ENCODE measurements at places on chromosomes 1 and 21.
A peak's percentile ranks its signal among the peaks of the same experiment; 100 is the strongest.

GRCh38 chr1:15296585-15297321, 49.7 kb downstream of the FHAD1 start:
- no peak for DNase-seq

- no peak for DNase-seq
Measured at GRCh38 chr21:17406202-17406601, 106.6 kb upstream of the CXADR start.

DNA sequence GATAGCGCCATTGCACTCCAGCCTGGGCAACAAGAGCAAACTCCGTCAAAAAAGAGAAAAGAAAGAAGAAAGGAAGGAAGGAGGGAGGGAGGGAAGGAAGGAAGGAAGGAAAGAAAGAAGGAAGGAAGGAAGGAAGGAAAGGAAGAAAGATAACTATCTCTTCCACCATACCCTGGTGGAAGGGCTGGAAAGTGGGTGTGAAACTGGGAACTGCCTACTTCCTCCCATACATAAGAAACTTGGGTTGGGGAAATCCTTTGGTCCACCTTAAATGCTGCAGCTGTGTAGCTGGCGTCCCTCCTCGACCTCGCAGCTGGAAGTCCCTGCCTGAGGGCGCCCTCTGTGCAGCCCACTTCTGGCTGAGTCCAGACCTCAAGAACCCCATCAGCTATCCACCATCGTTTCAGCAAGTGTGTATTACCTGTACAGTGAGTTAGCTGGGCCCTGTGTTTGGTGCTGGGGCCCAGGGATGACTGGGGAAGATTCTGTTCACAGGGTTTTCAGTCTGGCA, 4.6 kb upstream of the FAM167B start:
- no peak for DNase-seq

- DNase-seq: no peak
Measured at GRCh38 chr1:70674941-70675685, 264.0 kb downstream of the CTH start.

GRCh38 chr1:195105773-195106172, 1502.5 kb downstream of the KCNT2 start:
- no peak for DNase-seq

GRCh38 chr1:88552226-88552625, 131.8 kb upstream of the PKN2 start:
- no peak for DNase-seq

GRCh38 chr1:214946615-214947014, 135.9 kb upstream of the KCNK2 start:
- DNase-seq: no peak

- DNase-seq: no peak
Measured at GRCh38 chr1:170592591-170593111, 60.7 kb downstream of the GORAB start.

DNA sequence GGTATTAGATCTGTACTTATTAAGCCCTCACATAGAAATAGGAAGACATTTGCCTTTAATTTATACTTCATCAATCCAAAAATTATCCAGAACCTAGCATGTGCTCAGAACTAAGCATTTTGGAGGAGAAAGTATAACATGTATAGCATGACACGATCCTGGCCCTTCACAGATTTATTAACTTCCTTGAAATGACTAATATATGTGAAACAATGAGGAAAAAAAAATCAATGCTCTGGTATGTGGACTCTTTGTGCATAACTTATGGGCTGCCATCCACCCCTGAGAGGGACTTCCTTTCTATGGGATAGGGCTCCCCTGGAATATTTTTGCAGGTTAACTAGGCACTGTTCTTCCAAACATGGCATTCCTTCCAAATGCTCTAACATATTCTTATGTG, 36.6 kb downstream of the CCDC185 start:
- no peak for DNase-seq

DNA sequence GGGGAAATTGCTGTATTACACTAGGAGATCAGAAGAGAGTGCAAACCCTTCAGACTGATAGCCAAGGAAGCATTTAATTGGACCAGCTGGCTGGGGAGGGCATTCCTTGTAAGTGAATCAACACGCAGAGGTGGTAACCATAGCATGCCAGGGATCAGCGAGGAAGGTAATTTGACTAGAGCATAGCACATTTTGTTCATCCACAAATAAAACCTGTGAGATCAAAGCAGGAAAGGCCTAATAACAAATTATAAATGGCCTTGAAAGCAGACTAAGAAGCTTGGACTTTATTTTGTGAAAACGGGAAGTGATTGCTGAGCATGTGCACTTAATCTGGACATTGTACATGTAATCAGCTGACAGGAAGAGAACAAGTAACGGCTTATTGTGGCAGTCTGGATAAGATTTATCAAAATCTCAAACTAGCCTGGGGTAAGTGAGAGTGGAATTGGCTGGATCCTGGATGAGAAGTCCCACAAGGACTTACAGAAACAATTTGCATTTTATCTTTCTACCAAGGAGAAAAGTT, 11.7 kb upstream of the CD55 start:
- peak; percentile 20 for DNase-seq

GRCh38 chr1:36160949-36161485, 5.1 kb downstream of the MAP7D1 start:
- DNase-seq: peak; percentile 69

DNA sequence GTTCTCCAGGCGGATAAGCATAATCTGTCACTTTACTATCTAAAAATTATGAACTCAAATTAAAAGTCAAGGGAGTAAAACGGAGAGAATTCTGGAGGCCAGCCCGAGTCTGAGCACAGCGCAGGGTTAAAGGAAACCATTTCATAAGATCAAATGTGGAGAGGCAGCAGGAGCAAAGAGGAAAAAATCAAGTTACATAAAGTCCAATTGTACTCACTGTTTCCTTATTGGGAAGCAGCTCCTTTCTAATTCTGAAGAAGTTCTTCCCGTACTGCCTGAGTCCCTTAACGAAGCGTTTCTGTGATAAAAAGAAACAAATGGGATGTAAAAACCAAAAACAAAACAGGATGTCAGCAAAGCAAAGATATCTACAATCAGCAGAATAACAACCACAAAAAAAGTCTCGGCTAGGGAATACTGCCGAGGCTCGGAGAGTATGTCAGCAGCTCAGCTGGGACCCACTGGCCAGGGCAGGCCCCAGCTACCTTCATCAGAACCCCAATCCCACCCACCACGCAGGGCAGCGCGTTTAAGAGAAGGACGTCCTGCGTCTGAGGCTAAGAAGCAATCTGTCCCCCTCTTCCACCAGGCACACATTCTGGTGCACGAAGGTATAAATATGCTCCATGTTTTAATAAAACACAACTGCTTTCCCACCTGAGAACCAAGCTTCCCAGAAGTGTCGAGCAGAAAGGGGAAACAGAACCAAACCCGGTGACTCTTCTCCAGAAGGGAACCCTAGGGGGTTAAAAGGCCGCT, 104.8 kb downstream of the SLC45A1 start:
- DNase-seq: peak; percentile 36

DNA sequence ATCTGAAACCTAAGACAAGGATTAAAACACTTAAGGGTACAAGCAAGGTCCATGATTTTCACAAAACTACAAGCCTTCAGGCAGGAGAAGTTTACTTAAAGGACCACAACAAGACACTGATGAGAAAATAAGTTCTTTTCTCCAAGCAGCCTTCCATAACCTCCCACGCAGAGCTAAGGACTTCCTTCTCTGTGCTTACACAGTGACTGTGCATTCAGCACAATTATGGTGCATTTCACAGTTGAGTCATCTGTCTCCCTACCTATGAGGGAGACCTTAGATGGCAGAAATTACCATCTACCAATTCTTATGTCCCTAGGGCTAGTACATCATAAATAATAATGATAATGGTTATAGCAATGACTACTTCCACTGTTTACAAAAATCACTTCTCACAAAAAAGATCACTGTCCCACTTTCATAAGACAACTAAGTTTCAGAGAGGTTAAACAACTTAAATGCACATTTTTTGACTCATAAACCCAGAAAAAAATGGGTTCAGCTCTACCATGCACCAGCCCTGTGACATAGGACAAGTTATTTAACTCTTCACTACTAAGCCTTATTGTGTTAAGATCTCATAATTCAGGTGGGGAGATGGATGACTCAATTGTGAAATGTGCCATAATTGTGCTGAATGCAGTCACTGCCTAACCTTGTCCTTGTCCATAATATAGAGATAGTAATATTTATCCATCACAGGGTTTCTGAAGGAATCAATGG, 45.3 kb downstream of the TARBP1 start:
- no peak for DNase-seq

GRCh38 chr1:99634971-99635624, 10.8 kb upstream of the PALMD start:
- no peak for DNase-seq

GRCh38 chr1:220170836-220171526, 77.0 kb downstream of the IARS2 start:
- no peak for DNase-seq
